NCI-H1417 treated with DMSO at 0.1 percent for 48 hours (cell line): ENCODE measurements at places on chromosomes 7 and 10.

GRCh38 chr10:59779756-59780533 is 26.7 kb upstream of the MRLN start:
- no peak for DNase-seq

DNA sequence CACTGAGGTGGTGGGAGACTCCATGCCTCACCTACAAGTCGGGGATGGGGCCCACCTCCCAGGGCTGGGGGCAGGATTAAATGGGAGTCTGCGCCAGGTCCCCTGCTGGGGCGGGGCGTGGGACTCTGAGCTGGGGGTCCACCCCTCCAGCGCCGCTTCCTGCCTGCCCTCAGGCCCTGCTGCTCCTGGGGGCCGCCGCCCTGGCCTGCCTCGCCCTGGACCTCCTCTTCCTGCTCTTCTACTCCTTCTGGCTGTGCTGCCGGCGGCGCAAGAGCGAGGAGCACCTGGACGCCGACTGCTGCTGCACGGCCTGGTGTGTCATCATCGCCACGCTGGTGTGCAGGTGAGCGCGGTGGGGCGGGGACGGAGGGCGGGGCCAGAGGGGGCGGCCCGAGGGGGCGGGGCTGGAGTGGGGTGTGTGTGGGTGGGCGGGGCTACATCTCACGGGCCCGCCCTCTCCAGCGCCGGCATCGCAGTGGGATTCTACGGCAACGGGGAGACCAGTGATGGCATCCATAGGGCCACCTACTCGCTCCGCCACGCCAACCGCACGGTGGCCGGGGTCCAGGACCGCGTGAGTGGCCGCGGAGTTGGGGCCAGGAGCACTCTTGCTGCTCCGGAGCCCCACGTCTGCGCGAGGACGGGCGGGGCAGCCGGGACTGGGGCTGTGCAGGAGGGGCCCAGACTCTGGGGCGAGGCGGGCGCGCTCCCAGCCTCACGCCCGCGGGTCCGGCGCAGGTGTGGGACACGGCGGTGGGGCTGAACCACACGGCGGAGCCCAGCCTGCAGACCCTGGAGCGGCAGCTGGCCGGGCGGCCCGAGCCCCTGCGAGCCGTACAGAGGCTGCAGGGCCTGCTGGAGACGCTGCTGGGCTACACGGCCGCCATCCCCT is 15.1 kb downstream of the TTYH3 start:
- no peak for DNase-seq

- no peak for DNase-seq
These were observed 14.7 kb upstream of the TMEM236 start for GRCh38 chr10:17737027-17737965.

DNA sequence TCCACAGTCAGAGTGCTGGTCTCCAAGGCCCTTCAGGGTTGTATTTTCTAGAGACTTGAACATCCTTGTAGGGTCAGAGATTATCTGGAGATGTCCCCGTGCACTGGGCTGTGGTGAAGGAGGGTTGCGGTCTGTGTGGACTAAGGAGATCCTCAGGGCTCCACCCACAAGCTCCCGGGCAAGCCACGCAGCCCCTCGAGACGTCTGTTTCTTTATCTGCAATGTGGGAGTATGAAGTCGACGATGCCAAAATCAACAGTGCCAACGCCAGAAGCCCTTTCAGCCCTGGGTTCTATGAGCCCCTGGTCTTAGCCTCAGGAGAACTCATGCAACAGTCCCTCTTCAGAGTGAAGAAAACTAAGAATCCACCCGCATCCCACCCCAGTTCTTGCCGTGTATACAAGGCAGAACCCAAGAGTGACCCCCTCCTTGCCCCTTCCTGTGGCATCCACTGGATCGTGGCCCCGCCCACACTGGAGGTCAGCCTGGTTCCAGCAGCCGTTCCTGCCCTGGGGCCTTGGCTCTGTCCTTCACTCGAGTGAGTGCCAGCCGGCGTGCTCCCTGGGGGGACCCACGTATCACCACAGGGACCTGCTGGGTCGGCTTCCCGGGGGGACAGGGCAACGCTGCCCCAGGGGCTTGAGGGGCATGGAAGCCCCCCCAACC is 6.0 kb upstream of the SHH start:
- no peak for DNase-seq

- DNase-seq, result no peak
These were observed 40.8 kb downstream of the PANK1 start for GRCh38 chr10:89604200-89604599.

DNA sequence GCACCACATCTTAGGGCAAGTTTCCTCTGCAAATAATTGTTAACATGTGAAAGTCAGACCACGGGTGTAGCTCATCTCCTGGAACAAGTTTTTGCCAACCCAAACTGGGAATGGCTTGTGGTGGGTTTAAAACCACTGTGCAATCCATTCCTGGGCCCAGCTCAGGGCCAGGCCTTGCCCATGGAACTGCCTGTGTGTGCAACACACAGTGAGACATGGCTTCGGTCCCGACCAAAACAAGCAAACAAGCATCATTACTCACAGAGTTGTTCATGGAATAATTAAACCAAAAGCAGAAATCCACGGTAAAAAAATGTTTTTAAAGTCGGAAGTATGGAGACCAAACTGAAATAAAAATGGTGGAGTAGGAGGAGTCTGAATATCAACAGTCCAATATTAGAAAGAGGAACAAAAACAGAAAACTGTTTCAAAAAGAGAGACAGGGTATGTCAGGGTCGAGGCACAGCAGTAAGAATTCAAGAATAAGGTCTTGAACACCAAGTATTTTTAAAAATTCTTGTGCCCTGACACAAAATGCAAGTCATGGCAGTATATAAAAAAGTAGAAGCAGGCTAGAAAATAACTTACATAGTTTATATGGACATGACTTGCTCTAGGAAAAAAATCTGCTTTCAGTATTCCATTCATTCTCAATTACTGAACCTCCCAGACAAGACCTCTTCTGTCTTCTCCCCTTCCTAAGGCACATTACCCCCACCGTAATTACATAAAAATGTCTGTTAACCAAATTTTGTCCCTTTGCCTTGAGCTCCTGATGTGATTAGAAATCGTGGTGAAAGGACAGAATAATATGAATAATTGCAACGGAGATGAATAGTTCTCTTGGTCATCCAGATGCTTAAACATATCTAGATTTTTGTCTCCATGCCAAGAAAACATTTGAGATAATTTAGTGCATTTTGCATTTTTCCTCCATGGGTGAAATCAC is 88.4 kb downstream of the FAS start:
- no peak for DNase-seq

DNA sequence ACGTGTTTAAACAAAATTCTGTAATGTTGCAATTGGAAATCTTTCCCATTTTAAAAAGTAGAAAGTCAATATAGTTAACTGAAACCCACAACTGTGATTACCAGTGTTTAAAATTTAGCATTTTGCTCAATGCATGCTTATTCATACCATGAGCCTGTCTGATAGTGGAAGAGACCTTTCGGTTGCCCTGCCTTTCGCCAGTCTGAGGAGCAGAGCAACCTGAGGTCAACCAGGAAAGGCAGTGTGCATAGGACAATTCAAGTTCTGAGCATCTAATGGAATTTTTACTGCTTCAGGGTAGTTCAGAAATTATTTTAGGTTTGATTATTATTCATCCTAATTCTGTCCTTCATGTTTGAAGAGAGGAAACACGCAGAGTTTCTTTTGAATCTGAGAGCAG is 100.8 kb downstream of the CUBN start:
- DNase-seq, result no peak

- DNase-seq, result no peak
These were observed 27.5 kb upstream of the PURB start for GRCh38 chr7:44912775-44913347.

DNA sequence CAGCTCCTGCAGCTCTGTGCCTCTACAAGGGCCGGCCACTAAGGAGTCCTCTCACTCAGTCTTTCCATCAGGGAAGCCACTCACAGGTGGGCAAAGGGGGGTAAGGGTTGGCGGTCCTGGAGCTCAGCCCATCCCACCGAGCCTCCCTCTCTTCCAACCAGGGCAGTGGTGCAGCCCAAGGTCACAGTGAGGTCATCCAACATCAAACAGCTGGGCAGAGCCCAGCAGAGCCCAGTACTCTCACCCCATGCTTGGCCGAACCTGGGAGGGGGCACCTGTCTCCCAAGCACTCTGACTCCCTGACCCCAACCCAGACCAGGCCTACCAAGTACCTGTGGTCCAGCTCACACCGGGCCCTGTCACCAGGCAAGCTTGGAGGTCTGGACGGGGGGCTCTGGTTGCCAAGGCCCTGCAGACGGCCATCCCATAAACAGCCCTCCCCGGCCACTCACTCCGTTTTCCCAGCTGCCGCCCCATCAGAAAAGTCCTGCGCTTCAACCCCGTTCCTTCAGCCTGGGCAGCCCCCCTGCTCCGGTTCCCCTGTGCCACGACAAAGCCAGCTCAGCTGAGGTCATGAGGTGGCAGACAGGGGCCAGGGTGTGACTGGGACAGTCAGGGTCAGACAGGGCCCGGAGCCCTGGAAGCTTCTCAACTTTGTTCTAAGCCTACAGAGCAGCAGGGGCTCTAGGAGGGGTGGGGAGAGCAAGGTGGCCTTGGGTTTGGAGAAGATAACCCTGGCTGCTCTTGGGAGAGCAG is 27.5 kb downstream of the PDGFA start:
- no peak for DNase-seq

DNA sequence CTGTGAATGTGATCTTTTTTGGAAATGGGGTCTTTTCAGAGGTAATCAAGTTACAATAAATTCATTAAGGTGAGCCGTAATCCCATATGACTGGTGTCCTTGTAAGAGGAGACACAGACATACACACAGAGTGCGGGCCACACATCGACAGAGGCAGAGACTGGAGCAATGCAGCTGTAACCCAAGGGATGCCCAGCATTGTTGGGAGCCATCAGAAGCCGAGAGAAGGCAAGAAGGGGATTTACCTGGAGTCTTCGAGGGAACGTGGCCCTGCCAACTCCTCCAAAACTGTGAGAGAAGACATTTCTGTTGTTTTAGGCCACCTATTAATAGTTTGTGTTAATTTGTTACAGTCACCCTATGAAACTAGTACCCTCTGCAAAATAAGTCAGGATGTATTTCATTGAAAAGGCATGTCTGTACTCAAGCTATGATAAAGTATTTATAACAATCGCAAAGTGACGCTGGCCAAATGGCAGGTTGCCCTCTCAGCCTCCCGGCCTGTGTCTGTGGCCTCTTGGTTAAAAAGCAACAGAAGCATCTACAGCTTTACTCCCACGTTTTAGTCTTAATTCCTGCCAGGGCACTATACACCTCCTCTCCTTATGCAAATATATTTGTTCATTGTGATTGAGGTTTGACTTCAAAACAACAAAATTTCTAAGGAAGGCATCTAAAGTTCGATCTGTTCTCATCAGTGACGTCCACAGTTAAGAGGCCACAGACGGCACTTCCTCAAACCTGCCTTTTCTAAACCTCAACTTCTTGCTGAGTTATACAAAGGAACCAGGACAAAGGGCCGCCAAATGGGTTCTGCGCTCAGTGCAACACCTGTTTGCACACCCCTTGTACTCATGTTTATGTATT is 46.8 kb downstream of the HIPK2 start:
- no peak for DNase-seq

GRCh38 chr7:101166648-101166908 is 1.2 kb upstream of the VGF start:
- no peak for DNase-seq

DNA sequence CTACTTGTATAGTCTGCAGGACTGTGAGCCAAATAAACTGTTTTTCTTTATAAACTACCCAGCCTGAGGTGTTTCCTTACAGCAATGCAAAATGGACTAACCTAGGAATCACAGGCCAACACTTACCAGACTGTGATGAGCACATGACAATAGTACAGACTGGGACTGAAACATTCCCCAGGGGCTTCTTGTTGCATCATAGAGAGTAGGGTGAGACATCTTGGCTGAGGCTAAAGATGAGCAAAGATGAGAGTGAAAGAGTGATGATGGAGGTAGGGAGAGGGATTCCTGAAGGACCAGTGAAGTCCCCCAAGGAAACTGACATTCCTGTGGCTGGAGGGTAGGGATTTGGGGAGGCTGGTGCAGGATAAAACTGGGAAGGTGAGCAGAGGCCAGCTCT is 194.4 kb downstream of the TPST1 start:
- no peak for DNase-seq

- no peak for DNase-seq
These were observed 9.1 kb downstream of the COMTD1 start for GRCh38 chr10:75226656-75227055.

DNA sequence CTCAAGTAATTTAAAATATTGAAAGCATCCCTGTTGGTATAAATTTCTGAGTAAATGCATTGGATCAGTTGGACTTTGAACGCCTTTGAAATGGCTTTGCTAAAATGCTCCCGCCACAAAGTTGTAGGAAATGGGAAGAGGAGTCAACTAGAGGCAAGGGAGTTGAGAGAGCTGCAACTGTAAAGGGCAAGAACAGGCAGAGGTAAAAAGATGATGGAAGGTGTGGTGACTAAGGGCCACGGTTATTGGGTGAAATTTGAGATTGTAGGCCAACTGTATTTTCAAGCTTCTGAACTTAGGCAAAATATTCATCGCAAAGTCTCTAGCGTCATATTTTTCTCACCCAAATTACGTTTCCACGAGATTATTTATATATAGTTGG is 595 bp upstream of the SUMF2 start:
- no peak for DNase-seq

DNA sequence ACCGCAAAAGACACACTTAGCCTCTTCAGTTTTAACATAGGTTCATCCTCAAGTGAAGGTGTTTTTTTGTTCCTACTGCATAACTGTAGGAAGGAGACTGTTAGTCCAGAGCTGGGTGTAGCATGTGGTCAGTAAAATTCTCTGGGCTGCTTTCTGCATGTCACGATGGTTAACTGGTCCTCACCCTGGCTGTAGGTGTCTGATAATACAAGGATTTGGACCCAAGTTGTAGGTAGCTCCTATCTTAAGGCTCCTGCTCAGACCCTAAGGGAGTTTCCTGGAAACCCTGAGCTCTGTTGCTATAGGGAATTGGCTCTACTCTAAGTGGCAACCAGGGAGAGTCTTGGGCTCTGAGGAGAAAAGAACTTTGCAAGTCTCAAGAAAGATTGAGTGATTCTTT is 112.9 kb downstream of the SAMD9 start:
- DNase-seq, result no peak

DNA sequence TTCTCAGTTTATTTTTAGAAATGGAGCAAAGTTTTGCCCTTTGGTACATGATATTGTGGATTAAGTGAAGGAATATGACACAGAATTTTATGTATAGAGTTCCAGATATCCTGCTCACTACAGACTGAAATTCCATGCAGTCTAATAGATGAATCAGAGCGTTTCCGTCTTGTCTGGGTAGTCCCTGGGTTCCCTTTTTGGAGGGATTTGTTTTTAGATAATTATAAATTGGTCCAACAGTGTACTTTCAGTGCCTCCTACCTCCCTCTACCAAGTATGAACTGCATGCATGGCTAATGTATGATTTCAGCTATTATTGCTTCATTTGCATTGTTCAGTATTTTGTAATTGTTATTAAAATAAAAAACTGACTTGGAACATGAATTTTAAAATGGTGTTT is 74.4 kb downstream of the SEPTIN7 start:
- DNase-seq, result no peak

- DNase-seq, result no peak
These were observed 167.0 kb downstream of the FANK1 start for GRCh38 chr10:126063353-126063791.
